ENCODE measurements at places on chromosomes 7 and 10. TPM values are rescaled to one million over a fixed set of nuclear protein-coding genes. Genes with fewer than 3 reads are reported as not detected.

DNA sequence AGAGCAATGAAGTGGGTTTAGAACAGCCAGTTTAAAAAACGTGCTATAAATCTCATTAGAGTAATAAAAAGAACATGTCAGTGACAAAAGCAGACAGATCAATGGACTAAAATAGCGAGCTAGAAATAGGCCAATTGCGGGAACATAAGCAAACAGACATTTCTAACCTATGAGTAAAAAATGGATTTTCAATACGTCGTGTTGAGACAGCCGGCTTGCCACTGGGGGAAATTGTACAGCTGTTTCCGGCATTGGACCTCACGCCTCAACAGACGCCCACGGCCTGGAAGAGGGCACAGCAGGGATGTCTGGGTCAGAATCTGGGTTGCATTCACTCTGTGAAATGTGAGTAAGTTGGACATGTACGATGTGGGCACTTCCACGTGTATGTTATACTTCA is 92.9 kb downstream of the SVOPL start:
- peak; percentile 14 for DNase-seq

GRCh38 chr10:73205081-73205480 is 37.2 kb downstream of the FAM149B1 start:
- DNase-seq = no peak

DNA sequence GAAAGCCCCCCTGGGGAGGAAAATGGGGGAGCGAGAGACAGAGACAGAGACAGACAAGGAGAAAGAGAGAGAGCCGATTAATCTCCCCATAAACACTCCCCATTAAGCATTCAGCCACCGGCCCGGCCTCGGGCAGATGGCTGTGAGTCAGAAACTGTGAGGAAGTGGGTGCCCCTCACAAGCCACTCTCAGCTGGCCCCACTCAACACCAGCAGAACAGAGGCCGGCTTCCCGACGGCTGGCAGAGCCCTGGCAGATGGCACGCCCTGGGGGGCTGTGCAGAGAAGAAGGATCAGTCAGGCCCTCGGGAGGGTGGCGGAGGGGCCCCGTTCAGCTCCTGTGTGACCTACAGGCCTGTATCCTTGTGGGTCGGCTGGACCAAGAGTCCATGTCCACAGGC is 41.2 kb downstream of the CAMK2B start:
- no peak for DNase-seq

DNA sequence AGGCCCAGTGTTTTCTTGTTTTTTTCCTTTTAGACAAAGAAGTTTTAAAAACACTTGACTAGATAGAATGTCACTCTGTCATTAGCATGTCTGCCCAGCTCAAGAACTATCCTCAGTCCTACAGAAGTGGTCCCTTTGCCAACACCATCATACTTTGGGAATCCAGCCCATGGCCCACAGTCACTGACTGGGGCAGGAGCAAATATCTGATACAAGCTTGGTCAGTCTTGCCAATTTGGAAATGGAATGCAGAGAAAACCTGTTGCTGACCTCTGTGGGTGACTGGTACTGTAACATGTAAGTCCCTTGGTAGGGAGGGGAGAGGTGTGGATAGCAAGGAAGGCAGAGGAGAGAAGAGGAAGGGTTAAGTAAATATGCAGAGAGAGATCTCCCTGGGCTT is 47.8 kb downstream of the IPMK start:
- DNase-seq = no peak

DNA sequence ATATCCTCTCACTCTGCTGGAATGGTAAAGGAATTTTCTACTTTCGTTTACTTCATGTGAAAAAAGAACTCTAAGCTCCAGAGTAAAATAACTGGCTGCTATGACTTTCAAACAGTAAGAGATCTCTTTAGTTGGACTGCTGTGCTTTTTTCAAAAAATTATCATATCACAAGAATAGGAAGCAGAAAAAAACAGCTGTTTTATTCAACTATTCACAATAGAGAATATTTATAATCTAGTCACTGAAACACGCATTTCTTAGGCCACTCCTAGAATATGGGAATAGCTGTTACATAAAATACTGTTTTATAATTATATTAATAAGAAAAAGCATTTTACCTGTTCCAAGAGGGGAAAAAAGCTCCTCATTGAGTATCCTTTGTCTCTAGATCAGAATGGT is 29.7 kb downstream of the NOC3L start:
- DNase-seq = no peak

DNA sequence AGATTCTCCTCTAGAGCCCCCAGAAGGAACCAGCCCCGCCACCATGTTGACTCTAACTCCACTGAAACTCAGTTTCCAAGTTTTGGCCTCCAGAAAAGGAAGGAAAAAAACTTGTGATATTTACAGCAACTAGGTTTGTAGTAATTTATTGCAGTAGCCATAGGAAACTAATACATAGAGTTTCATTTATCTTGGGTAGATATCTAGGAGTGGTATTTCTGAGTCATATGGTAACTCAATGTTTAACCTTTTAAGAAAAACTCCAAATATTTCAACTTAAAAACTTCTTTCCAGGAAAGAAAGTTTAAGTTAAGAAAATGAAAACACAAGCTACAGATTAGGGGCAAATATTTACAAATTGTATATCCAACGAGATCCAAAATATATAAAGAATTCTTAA is 576.7 kb downstream of the KCNMA1 start:
- DNase-seq = no peak

- no peak for DNase-seq
Observed at GRCh38 chr10:132946806-132947546, 4.6 kb upstream of the CFAP46 start.

ZNF365 gene
- 0.36 TPM for polyA plus RNA-seq

CLRN3 gene
- polyA plus RNA-seq = 19.4 TPM

MET gene
- polyA plus RNA-seq = 54.2 TPM

All from renal cortex interstitium (tissue), 15 donors.